ENCODE measurements at places on chromosomes 5 and 9.

DNA sequence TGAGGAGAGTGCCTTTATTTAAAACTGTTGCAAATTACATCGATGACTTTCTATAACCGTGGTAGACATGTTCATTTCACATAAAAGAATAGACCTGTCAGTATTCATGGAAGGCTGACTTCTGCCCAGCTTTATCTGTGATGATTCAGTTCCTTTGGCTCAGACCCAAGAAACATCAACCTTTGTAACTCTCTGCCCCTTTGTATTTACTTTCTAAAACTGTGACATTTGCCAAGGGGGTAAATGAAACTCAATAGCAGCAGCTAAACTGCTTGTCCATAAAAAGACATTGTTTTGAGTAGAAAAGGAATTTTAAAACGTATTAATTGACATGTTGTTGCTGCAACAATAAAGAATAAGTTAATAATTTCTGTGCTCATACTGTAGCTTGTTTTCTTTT is 137.8 kb upstream of the ANKH start:
- DNase-seq: peak; percentile 58

GRCh38 chr5:139551191-139551889 is 9.8 kb upstream of the UBE2D2 start:
- no peak for DNase-seq

DNA sequence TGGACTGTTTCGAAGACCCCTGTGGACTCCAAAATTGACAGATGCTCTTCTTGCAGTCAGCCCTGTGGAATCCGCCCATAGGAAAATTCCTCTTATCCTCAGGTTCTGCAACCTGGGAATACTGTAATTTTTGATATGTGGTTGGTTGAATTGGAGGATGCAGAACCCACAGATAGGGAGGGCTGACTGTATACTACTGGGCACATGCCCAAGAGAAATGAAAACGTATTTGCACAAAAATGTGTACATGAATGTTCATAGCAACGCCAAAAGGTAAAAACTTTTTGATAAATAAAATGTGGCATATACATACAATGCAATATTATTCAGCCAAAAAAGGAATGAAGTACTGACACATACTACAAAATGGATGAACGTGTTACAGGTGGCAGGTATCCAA is 1.9 kb upstream of the SNAPC3 start:
- no peak for DNase-seq

DNA sequence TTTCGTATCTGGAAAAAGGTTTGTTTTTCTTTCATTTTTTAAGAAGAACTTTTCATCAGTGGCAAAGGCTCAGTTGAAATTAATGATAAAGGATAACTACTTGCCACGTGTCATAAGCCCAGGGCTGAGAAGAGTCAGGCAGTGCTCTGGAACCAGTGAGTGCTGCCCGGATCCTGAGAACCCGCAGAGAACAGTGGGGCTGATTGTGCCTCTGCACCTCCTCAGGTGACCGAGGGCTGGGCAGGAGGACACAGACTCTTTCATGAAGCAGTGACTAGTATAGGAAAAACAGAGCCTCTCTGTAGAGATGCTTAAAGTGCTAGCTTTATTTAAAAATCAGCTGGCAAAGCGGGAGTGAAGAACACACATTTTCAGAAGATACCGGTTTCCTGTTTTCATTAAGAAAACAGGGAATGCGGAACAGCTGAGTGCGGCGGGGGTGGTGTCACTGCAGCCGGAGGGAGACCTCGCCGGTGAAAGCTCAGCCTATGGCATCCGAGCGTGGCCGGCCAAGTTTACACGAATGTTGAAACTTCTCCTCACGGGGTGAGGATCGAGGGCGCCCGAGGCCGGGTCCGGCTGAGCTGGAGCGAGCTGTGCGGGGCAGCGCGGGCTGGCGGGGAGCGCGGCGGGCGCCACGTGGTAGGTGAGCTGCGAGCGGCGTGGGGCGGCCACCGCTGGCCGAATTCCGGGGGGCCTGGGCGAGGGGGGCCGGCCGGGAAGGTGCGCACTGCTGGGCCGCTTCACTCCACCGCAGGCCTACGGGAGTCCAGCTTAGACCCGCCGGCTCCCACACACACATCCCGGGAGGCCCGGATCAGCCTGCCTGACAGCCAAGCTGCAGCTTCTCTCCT is 134.7 kb upstream of the DMRT1 start:
- DNase-seq: peak; percentile 76

GRCh38 chr5:34483442-34484033 is 172.6 kb upstream of the RAI14 start:
- DNase-seq: peak; percentile 41

GRCh38 chr9:108750661-108751215 is 105.0 kb downstream of the ACTL7B start:
- DNase-seq: no peak

GRCh38 chr9:35690614-35691333 is 1.0 kb upstream of the TPM2 start:
- peak; percentile 55 for DNase-seq

DNA sequence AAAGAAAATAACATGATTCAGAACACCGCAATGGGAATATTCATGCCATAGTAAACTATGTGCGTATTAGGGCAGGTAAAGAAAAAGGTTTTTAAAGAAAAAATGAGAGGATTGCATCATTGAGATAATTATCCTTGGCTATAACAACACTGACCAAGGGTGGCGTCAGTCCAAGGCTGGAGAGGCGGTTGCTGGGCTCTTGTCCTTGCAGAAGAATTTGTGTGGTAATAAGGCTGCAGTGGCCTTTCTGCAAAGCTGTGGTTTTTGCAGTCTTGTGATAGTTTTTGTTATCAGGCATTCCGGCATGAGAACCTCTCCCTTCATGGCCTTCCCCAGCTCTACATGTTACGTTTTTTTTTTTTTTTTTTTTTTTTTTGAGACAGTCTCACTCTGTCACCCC is 14.0 kb downstream of the BOD1 start:
- DNase-seq: no peak

DNA sequence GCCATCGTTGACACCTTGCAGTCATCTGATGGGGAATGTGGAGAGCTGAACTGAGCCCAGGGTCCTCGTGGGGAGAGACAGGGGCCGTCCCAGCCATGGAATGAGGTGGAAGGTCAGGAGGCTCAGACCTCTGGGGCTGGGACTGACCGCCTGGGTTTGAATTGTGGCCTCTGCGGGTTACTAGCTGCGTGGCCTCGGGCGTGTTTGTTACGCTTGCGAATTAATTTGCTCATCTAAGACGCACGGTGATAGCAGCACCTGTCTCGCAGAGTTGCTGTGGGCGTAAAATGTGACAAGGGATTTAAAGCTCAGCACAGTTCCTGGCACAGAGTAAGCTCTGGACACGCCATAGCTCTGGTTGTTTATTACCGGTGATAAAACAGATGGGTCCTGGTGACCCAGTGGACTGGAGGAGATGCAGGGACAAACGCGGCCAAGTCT is 19.4 kb upstream of the DAB2IP start:
- no peak for DNase-seq

DNA sequence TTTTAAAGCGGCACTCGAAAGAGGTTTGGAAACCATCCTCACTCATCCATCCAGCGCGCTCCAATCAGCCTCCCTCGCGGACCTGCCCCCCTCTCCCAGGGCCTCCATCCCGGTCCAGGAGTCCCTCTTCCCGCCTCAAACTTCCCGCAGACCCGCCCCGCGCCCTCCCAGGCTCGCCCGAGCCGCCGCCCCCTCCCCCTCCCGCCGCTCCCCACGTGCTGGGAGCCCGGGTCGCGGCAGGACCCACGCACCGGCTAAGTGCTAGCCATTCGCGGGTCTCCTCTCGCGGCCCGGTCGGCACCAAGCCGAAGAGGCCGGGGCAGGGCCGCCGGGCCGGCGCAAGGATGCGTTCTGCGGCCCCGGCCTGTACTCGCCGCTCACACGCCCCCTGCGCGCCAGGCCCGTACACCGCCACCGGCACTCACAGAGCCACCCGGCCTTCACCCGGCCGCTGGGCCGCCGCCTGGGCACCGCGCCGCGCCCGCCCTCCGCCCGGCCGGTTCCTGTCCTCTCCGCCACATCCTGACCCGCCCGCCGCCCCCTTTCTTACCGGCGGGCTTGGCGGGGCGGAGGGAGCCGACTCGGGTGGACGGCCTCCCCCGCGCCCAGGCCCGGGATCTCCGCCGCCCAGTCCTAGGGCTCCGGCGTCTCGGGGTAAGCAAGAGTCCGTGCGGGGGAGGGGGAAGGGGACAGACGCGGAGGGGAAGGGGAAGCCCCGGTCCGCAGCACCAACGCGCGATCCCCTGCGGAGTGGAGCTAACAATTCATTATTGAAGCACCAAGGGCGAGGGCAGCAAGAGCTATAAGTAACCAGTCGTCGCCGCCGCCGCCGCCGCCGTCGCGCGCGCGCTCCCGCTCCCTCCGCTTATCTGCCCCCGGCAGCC is 576 bp downstream of the CHD1 start:
- no peak for DNase-seq

Measured in COLO829 (cell line).